Activated CD4-positive, alpha-beta memory T cell treated with anti-CD3 and anti-CD28 coated beads, Interleukin-2, amount 10 ng/mL, durations not matched to agents 7 days and 5 days (primary cell): ENCODE measurements at places on chromosomes 13 and 19. TPM values are rescaled to one million over a fixed set of nuclear protein-coding genes. Genes with fewer than 3 reads are reported as not detected.

DNA sequence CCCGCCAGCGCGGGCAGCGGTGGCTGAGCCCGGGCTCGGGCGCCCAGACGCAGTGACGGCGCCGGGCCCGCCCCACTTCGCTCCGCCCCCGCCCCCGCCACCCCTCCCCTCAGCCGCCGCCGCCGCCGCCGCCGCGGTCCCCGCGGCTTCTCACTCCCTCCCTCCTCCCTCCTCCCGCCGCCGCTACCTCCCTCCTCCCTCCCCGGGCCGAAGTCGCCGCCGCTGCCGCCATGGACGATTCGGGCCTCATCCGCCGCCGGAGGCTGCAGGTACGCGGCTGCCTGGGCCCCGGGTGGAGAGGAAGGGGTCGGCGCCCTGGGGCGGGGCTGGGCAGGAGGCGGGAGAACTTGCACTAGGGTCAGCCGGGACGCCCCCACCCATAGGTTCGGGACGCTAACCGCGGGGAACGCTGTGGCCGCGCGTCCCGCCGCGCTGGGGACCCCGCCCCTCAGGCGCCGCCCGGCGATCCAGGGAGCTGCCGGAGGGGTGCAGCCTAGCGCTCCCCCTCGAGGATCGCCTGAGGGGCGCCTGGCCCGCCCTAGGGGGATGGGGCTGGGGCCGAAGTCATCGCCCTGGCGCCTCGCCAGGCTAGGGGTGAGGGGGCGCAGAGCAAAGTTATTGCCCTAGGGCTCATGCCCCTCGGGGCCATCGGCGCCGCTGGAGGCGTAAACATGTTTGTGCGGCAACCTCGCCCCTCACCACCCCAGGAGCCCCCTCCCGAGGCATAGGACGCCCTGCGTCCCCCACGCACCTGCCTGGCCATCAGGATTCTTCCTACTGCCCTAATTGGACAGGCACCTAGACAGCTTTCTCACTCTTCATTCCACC lies 427 bp downstream of the RTBDN start:
- H3K27me3 ChIP-seq, result peaks cover 67% of the 10 kb centered on the region
- peaks cover 29% of the 10 kb centered on the region for H3K4me1 ChIP-seq
- H3K27ac ChIP-seq, result no peak overlapping the region
- peak overlapping the region; percentile 17 for H3K4me3 ChIP-seq
- DNase-seq, result peak; percentile 48
- H3K36me3 ChIP-seq, result no peaks in the 10 kb centered on the region

CLDN10 gene
- not detected for total RNA-seq

IL12RB1 gene
- total RNA-seq, result 66.1 TPM

GRCh38 chr19:35167251-35168119 lies 12.9 kb downstream of the FXYD5 start:
- H3K36me3 ChIP-seq, result peaks cover 94% of the 10 kb centered on the region
- no peak overlapping the region for H3K4me3 ChIP-seq
- peak overlapping the region; percentile 84 for H3K27ac ChIP-seq
- no peak for DNase-seq

DNA sequence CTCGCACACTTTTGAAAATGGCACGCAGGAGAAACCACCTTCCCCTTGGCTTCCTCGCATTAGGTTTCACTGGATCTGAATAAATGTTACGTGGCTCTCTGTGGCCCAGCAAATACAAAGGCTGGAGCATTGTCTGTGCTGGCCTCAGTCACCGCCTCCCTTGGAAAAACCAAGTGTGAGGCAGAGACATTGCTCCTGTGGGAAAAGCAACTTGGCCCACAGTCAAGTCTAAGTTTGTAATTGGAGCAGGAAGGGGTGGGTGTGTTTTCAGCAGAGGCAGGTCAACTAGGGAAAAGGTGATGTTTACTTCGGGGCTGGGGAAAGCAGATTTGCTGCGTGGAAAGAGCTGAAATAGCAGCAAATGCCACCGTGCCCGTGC lies 101.6 kb downstream of the IRS2 start:
- H3K36me3 ChIP-seq, result no peaks in the 10 kb centered on the region
- H3K27me3 ChIP-seq, result peaks cover 11% of the 10 kb centered on the region
- no peak for DNase-seq
- no peak overlapping the region for H3K27ac ChIP-seq
- H3K4me3 ChIP-seq, result no peak overlapping the region
- H3K4me1 ChIP-seq, result no peaks in the 10 kb centered on the region
